Renal cortical epithelial cell (primary cell): ENCODE measurements at places on chromosomes 7 and 10. TPM values are rescaled to one million over a fixed set of nuclear protein-coding genes. Genes with fewer than 3 reads are reported as not detected.

DNA sequence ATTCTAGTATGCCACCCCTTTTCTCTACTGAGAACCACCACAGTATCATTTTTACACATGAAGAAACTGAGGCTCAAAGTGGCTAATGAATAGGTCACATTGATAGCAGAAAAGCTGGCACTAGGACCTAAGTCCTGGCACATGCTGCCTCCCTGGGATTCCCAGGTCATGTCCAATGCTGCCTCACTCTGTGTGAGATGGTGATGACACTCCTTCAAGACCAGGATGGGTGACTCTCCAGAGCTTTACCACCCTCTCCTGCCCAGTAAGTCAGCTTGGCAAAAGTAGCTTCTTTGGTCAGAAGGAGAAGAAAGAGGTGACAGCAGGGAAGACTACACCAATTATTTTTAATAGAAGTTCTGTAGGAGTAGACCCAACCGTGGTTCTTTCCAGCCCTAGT, 13.3 kb upstream of the AKR1B10 start:
- no peak for DNase-seq

ACBD7 gene
- 1.3 and 2.4 TPM in 2 replicates for total RNA-seq

- DNase-seq: no peak
Measured at GRCh38 chr10:121049489-121049888, 198.3 kb downstream of the WDR11 start.

PILRA gene
- 0.35 and 2.0 TPM in 2 replicates for total RNA-seq

DNA sequence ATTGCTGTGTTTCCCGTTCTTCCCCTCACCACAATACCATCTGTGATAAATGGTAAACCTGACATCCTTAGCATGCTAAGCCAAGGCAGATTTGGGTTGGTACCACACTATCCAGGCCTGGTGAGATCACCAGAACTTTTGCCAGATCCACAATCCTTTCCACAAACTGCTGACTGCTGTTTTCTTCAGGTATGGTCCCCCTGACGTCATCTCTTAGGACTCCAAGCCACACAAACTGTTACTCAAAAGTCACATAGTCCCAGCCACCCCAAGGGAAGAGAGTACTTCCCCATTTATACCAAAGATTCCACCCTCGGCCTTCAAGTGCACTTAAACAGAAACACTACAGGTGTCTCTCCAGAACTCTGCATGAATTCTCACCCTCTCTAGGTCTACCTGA, 34.8 kb downstream of the SLC25A13 start:
- no peak for DNase-seq

DNA sequence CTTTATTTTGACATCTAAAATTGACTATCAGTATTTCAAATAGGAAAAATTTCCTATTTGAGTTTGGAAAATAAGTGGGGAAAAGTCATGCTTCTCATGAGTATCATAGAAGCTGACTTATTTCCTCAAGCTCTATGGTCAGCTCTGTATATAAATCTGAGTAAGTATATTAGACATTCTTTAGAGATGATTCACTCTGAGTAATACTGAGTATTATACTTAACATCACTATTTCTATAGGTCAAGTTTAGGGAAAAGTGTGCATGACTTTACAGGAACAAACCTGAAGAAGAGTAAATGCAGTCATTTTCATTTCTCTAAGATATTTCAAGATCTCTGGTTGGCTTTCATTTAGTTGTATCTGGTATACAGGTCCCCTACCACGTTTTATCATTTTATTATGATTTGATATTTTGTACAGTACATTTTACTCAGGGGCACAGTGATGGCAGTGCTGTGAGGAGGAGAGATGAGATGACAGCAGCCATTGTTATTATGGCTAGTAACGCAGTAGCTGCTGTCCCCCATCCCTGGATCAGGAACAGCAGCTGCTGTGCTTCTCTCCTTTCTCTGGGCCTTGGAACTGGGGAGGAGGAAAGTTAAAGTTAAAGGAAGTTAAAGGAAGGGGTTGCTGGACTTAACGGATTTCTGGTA, 15.2 kb downstream of the SND1 start:
- DNase-seq: peak; percentile 53

- no peak for DNase-seq
Measured at GRCh38 chr10:78934994-78935602, 133.7 kb upstream of the ZMIZ1 start.

DNA sequence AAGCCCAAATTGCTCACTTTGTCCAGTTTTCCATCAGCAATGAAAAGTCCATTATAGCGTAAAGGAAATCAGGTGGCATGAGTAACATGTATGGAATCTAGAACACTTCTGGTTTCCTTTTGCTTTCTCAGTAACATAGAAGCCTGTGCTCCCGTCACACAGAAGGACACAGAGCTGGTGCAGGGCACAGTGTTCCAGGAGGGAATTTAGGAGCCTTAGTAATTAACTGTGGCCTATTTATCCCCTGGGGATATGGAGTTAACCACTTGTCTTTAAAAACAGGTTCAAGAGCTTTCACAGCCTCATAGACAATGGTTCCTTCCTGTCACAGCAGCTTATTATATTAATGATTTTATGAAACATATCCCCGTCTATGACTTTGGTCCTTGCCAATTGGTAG, 189.9 kb downstream of the NEBL start:
- peak; percentile 7 for DNase-seq

DNA sequence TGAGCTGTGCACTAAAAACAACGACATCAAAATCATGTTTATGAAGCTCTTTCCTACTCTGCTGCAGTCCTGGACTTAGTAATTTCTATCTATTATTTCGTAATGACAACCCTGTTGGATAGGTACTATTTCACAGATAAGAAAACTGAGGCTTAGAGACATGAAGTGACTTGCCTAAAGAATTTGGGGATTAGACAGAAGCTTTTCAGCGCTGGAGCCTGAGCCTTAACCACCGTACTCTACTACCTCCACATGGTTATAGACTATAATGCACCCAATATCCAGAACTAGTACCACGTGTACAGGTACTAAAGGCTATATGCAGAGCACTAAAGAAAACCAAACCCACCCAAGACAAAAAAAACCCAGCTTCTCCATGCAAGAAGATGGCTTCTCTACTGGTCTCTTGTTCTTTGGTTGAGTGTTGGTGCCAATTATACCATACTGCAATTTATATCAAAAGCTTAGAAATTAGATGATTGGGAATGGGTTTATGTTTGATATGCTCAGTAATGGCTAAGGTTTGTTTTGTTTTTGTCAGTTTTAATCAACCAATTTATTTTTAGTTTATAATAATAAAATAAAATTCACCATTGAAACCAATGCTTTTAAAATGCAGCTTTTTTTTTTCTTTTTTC, 6.5 kb upstream of the SNX10 start:
- no peak for DNase-seq
